Activated naive CD4-positive, alpha-beta T cell (primary cell): ENCODE measurements at places on chromosomes 7 and 10.

DNA sequence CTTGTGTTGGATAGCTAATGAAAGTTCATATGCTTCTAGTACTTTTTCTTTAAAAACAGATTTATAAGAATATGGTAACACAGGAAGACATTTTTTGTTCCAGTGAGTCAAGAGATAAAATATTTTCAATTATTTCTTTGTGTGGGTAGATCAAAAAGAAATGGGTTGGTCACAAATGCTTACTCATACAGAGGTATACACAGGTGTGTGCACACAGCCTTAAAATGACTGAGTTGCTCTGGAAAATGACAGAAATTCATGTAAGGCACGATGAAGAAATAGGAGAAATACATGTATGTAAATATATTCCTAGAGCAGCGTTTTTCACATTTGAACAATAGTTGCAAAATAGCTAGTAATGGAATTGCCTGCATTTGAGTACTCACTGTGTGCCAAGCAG, 66.0 kb downstream of the ST7 start:
- DNase-seq = no peak

DNA sequence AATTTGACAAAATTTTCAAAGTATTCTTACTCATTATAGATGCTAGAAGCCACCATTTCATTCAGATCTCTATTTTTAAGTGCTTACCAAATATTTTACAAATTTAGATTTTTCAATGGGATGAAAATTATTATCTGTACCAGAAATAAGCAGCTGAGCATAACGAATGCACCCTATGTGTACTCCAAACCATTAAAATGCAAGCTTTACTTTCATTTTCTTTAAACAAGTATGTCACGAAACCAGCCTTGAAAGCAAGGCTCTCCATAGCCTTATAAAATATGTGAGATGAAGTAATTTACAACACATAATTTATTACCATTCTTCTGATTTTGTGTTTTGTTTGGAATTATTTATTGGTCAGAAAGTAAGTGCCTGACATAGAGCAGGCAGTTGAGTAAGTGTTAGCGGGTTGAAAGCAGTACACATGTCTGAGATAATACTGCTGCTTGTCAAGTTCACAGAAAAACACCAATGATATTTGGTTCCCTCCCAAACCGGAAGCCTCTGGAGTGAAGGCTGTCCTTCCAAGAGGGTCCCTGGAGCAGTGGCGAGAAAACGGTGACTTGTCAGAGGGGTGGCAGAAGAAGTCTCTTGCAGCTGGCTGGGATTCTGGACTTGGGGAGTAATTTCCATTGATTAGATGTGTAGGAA, 322.7 kb upstream of the PFKP start:
- DNase-seq = no peak

- no peak for DNase-seq
These were observed 565.5 kb downstream of the PARD3 start for GRCh38 chr10:34249634-34250033.

DNA sequence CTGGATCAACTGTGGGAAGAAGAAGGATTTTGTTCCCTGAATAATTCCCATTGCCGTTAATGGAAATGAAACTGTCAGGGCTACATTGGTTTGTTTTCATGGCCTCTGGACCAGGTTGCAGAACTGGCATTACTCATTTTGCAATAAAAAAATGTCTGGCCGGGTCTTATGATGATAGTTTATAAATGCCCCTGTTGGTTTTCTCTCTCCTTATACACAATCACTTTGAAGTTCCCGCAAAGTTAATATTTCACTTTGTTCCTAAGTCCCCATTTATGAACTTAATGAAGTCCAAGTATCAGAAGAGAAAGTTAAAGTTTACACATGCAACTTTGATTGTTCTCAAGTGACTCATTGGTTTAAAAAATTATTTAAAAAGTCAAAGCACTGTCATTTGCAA, 150.7 kb upstream of the PRR15 start:
- DNase-seq = no peak

DNA sequence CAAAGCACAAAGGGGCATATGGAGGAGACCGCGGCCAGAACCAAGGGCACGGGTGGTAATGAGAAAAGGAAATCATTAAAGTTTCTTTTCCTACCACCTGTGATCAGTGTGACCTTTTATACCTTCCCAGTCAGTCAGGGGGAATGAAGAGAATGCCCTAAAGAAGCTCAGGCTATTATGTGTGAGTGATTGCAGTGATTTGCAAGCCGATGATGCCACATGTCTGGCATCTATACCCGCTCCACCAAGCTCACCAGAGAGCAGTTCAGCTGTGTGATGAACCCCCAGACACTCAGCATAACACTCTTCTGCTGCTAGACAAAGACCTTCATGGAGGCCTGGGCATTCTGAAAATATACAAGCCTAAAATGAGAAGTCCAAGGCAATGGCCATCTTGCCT, 106.2 kb upstream of the AGK start:
- no peak for DNase-seq

DNA sequence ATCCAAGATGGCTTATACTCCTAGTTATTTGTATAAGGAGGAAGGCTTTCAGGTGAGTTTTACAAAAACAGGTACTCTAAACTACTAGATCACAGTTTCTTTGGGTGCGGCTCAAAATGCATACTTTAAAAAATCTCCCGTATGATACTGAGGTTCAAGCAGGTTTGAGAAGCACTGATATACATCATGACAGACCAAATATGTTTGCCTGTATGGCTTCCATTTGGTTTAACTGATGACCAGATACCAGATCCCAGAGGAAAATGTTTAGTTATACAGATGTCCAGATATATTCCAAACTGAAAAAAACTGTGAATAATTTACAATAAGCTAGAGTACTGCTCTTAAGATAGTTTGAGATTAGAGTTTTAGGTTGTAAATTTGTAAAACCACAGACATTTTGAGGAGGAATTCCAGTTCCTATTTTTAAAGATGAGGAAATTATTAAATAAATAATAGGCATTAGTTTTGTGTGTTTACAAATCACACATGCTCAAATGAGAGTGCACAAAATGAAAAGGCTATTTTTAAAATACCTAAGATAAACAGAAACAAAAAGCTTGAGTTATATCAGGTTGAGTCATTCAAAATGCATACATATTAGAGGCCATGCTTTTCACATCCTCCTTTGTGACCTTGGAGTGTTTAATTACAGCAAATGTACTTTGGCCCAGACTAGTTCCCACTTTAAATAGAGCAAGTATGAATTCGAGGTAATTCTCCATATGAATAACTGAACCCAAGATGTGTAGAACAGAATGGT, 60.5 kb downstream of the SEMA3C start:
- DNase-seq = no peak

- DNase-seq = no peak
These were observed 10.6 kb upstream of the LIPM start for GRCh38 chr10:88791924-88792323.

- no peak for DNase-seq
These were observed 56.3 kb downstream of the FZD1 start for GRCh38 chr7:91320366-91321078.

GRCh38 chr7:155256081-155256760, 41.5 kb upstream of the INSIG1 start:
- no peak for DNase-seq

DNA sequence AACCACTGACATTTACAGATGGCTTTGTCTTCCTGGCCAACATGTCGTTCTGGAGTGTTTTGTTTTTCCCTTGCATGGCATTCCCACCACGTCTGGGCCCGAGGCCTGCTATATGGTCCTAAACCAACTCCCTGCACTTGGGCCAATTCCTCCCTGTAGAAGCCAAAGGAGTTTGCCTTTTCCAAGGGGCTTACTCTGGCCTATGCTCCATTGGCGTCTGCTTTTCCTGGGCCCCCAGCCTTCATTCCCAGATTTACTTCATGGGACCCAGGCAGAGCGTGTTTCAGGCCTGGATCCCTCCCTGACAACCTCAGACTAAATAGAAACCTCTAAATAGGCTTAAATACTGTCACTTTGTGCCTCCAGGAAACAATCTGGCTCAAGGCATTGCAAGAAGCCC, 60.7 kb downstream of the MINDY4 start:
- no peak for DNase-seq

DNA sequence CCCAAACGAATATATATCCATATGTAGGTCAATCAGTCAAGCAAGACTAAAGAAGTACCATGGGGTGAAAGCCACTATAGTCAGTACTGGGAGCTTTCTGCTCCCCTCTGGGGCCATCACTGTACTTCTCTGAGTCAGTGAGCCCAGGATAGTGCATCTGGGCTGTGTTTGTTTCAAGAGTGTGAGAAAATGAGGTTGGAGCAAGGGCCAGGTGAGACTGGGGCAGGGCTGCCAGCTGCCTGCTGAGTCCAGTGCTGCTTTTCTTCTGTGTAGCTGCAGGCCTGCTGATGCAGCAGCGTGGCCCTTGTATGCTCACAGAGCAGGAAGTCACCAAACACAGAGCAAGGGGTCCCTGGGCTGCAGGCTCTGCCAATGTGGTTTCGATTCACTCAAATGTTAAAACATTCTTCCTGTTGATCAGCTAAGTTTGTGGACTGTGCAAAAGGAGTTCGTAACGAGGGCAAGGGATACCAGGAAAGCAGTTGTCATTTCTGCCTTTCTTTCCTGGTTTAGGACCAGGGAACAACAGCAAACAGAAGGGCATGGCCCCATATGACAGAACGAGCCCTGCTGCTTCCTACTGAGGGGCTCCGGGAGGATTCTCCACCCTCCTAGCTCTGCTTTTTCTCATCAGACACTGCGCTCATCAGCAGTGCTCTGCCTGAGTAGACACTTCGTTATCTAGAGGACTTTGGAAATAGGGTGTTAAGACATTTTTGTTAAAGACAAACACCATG, 65.4 kb upstream of the TNS3 start:
- no peak for DNase-seq

DNA sequence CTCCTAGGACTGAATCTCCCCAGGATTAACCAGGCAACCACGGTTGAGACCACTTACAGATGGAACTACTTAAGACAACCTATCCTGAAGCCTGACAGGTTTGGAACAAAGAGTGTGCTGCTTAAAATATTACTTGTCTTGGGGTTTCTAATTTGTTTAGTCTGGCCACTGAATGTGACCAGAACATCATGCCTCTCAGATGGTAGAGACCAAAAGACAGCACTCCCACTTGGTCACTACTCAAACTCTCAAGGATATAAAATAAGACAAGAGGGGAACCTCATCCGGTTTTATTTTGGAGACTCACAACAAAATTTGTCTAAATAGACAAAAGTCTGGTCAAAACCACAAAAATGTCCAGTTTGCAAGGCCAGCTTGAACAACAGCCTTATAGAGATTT, 15.3 kb downstream of the MRPL32 start:
- no peak for DNase-seq

DNA sequence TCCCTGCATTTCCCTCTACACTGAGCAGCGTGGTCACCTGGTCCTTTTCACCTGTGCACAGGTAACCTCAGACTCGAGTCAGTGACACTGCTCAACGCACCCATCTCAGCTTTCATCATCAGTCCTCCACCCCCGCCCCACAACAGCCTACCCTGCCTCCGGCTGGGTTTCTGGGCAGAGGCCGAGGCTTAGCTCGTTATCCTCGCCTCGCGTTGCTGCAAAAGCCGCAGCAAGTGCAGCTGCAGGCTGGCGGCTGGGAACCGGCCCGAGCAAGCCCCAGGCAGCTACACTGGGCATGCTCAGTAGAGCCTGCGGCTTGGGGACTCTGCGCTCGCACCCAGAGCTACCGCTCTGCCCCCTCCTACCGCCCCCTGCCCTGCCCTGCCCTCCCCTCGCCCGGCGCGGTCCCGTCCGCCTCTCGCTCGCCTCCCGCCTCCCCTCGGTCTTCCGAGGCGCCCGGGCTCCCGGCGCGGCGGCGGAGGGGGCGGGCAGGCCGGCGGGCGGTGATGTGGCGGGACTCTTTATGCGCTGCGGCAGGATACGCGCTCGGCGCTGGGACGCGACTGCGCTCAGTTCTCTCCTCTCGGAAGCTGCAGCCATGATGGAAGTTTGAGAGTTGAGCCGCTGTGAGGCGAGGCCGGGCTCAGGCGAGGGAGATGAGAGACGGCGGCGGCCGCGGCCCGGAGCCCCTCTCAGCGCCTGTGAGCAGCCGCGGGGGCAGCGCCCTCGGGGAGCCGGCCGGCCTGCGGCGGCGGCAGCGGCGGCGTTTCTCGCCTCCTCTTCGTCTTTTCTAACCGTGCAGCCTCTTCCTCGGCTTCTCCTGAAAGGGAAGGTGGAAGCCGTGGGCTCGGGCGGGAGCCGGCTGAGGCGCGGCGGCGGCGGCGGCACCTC, at the start of the genes KLLN and PTEN:
Gene KLLN (minus strand): TSS at position 481 of the 891 bp plus-strand sequence. CDS start 1,046 bp downstream, outside the sequence.
Gene PTEN (plus strand): TSS at position 573 of the 891 bp plus-strand sequence. CDS start 845 bp downstream, outside the sequence.
- peak; percentile 37 for DNase-seq

GRCh38 chr7:127629268-127629854, 11.4 kb upstream of the PAX4 start:
- DNase-seq = no peak

DNA sequence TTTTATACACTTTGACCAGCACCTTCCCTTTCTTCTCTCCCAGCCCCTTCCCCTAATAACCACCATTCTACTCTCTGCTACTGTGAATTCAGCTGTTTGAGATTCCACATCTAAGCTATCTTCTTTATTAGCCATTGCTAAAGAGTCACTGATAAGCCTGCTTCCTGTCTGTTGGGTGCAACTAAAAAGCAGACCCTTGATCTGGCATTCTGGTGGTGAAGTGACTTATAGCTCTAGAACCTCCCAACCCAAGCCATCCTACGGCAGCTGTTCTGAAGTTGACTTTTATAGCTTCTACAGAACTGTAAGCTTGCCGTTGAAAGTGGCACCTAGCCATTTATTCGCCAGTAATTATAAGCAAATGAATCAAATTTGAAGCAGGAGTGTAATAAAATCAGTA, 105.6 kb downstream of the AHR start:
- DNase-seq = no peak

DNA sequence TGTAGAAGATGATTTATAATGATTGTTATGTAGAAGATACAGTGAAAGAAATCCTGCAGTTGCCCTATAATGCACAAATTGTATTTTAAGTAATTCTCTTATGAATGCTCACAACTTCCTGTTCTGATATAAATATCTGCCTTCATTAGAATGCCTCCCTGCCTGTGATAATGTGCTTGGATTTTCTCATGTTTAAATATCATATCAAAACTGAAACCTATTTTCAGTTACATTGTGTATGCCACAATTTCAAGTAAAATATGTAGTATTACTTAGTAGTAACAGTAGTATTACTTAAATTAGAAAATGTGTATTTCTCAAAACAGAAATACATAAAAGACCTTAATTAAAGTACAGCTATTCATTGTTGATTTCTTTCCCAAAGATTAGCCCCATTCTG, 41.1 kb upstream of the TFEC start:
- DNase-seq = no peak

DNA sequence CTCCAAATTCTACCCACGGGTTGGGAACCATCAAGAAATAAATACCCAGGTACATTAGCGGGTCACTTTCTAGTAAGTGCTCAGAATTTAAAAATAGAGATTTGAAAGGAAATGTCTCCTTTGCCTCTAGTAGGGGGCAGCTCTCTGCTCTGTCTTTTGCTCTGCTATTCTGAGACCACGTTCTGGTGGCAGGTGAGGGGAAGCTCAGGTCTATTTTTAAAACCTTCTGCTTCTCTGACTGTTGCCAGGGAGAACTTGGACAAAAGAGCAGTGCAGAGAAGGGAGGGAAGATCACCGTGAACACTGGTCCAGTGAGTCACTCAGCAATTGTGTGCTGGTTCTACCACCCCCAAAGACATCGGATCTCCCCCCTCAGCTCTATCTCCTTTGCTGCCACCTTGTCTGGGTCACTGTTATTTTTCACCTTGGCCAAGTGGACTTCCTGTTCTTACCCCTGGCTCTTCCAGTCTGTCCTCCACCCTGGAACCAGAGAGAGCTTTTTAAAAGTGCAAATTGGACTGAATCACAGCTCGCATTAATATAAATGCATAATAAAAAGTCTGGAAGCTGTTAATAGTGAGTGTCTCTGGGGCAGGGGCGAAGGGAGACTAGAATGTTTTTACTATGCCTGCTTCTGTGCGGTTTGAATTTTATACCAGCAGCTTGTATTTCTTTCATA, 72.4 kb upstream of the LOXL4 start:
- DNase-seq = no peak
